ENCODE measurements at places on chromosomes 13 and 19.

DNA sequence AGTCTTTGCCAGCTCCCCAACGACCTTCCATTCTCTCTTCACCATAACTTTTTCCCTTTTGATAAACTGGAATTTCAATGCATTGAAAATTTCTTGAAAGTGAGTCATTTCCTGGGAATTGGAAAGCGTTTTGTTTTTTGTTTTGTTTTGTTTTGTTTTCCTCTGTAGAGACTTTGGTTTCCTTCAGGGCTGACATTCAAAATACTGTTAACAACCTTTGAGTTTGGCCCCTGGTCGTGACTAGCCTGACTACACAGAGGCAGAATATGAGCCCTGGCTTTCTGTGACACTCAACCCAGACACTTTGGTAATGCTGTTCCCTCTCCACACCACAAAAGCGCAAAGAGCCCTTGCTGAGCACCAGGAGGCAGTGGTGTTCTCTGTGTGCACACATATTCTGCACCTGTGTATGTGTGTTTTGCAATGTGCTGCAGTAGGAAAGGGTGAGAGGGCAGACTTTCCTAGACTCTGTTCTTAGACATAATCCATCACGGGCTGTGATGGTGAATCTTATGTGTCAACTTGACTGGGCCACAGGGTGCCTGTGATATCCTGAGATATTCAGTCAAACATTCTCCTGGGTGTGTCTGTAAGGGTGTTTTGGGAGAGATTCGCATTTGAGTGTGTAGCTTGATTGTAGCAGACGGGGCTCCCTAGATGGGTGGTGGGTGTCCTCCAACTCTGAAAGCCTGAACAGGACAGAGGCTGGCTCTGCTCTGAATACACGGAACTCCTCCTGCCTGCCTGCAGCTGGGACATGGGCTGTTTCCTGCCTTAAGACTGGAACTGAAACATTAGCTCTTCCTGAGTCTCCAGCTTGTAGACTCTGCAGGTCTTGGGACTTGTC, 29.5 kb upstream of the ANKRD10 start:
- no peak for DNase-seq

- DNase-seq, result no peak
These were observed 4.9 kb upstream of the TEX26 start for GRCh38 chr13:30927595-30927994.

DNA sequence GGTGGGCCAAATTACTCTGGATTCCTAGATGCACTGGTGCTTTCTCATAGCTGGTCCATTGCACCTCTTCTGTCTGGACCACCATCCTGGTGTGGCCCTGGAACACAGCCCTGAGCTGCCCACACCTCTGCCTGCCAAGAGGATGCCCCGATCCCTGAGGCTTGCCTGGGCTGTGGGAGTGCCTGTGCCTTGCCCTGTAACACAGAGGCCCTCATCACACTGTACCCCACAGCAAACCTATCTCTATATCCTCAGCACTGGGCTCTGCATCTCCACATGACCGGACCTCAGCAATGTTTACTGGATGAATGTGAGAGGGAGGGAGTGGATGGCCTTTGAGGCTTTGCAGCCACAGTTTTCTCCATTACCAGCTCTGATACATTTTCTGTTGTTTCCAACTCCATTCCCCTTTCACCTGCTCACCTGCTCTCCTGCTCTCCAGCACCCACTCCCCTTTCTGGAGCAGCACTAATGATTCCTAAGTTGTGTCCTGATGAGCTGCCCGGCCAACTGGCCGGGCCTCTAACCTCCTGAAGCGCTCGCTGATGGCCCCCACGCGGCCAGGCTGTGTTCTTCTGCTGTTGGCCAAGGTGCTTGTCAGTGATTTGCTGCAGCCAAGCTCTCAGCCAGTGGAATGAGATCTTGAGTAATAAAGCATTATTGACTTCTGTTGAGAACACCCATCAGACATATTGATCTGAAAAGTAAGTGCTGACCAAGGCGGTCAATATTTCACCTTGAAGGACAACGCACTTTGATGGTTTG, 232.6 kb downstream of the TEX29 start:
- no peak for DNase-seq

- no peak for DNase-seq
These were observed 399.9 kb downstream of the NDFIP2 start for GRCh38 chr13:79880818-79881217.

GRCh38 chr19:1956868-1957492, 16.0 kb downstream of the CSNK1G2 start:
- DNase-seq, result no peak

DNA sequence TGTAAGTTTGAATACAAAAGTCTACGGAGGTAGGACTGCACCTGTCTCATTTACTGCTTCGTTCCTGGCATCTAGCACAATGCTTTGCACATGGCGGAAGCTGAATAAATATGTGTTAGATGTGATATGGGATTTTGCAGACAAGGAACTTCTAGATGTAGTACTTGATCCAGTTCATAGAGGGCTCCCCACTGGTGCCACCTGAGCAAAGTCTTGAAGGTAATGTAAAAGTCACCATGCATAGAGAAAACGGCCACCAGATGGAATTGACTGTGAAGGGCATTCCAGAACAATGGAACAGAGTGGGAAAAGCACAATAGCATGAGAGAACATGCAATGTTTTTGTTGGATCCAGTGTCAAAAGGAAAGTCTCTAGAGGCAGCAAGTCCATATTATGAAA, 209.3 kb downstream of the HS6ST3 start:
- no peak for DNase-seq

GRCh38 chr19:45153339-45154063, 7.3 kb downstream of the NKPD1 start:
- DNase-seq, result no peak

DNA sequence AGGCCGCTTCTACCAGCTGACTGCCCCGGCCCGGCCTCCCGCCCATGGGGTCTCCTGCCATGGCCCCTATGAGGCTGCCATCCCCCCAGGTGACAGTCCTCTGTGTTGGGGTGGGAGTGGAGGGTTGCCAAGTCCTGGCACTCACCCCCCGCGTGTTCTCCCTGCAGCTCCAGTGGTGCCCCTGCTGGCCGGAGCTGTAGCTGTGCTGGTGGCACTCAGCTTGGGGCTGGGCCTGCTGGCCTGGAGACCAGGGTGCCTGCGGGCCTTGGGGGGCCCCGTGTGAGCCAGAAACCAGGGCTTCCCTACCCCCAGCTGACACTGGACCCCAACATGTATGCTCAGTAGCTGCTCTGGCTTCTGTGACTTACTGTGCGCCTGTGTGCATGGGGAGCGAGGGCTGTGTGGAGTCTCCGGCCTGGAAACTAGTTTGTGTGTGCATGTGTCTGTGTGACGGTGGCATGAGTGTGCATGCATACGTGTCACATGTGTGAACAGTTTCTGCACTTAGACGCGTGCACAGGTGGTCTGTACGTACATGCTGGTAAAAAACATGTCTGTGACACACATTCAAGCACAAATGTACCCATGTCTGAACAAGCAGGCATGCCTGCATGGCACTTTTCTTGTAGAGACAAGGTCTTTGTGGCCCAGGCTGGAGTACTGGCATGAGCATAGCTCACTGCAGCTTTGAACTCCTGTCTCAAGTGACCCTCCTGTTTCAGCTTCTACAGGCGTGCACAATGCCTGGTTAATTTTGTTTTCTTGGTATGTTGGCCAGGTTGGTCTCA, 4.9 kb downstream of the ACP4 start:
- DNase-seq, result no peak

GRCh38 chr19:54343868-54344267, 4.9 kb upstream of the LILRA4 start:
- DNase-seq, result no peak

DNA sequence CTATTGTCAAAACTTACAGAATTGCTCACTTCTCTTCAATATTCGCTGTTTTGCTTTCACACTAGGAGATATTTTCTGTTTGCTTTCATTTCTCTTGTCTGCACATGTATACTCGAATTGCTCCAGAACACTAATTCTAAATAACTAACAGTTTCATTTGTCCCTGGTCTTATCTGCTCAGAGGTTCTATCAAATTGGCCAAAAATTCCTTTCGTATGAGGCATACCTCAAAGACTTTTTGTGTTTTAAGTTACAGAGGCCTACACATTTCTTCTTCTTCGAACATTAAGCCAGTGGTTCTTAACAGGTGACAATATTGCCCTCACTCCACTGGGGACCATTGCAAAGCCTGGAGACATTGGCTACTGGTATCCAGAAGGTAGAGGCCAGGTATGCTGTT, 1314.6 kb downstream of the EFNB2 start:
- DNase-seq, result no peak

GRCh38 chr19:43598445-43599240, 2.2 kb downstream of the ZNF576 start:
- no peak for DNase-seq

- DNase-seq, result no peak
These were observed 323.8 kb downstream of the LMO7 start for GRCh38 chr13:75959861-75960481.

GRCh38 chr19:57280962-57281400, 696 bp downstream of the ZNF460 start:
- no peak for DNase-seq

DNA sequence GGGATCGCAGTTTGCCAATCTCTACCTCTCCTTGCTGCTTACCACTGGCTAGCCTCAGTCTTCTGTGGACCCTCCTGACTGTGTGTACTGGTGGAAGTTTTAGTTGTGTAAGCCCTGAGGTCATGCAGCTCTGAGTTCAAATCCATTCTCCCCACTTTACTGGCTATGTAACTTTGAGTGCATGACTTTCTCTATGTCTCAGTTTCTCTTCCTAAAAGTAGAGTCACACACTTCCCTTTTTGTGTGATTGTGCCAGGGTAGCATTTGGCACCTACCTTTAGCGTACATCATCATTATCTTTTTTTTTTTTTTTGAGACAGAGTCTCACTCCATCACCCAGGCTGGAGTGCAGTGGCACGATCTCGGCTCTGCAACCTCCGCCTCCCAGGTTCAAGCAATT, 70.3 kb downstream of the MAP4K1 start:
- no peak for DNase-seq
